ENCODE measurements at places on chromosomes 4 and X. TPM values are rescaled to one million over a fixed set of nuclear protein-coding genes. Genes with fewer than 3 reads are reported as not detected.

DNA sequence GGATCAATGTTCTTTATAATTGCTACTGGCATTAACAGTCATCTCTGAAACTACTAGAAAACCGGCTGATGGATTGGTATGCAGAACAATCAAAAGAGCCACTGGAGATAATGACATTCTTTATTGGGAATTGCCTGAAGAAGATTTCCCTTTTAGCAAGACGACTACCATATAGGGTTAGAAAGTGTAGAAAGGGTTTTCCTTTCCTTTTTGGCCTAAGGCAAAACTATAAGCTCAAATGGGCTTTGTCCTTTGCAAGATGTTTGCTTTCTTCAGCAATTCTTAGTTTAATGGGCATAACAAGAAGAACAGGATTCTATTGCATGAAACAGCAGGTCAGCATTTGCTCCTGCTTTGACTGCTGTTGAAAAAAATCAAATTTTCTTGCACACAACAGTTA, 214.2 kb upstream of the PCDH10 start:
- no peak overlapping the region for H3K4me3 ChIP-seq
- DNase-seq = no peak
- H3K27ac ChIP-seq = no peak overlapping the region
- no peaks in the 10 kb centered on the region for H3K4me1 ChIP-seq
- no peaks in the 10 kb centered on the region for H3K36me3 ChIP-seq

DNA sequence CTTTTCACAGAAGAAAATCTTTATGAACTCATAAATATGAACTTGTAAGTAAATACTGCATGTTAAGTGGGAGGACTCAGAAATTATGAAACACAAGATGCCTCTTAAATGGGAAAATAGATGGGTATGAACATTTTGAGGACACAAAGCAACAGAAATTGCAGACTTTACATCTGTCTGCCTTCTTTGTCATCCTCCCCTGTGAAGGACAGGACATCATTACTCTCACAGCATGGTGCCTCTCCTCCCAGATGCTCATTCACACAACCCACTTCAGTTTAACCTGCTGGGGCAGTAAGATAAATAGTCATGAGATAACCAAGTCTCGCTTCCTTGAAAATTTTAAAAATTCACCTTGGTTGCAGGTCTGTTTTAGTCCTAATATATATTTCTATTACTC, 144.5 kb downstream of the APBB2 start:
- no peaks in the 10 kb centered on the region for H3K27me3 ChIP-seq
- no peaks in the 10 kb centered on the region for H3K36me3 ChIP-seq
- no peak overlapping the region for H3K4me3 ChIP-seq
- DNase-seq = no peak

DNA sequence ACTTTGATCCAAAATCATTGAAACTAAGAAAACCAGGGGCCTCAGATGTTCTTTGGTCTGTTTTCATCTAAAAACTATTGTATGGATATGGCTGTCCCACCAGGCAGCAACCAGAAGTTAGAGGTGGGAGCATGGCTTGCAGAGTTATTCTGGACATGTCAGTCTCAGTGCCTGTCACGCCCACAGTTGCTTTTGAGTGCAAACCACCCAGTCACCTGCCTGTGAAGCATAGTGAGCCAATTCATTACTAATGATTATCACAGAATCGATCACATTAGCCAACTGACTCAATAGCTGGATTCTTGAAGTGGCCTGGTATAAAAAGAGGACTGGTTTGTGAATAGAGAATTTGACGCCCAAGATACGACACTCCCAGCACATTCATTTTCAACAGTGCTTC, 104.2 kb upstream of the SORBS2 start:
- H3K27ac ChIP-seq = no peak overlapping the region
- H3K4me3 ChIP-seq = no peak overlapping the region
- no peaks in the 10 kb centered on the region for H3K27me3 ChIP-seq
- no peak for DNase-seq
- no peaks in the 10 kb centered on the region for H3K36me3 ChIP-seq

DNA sequence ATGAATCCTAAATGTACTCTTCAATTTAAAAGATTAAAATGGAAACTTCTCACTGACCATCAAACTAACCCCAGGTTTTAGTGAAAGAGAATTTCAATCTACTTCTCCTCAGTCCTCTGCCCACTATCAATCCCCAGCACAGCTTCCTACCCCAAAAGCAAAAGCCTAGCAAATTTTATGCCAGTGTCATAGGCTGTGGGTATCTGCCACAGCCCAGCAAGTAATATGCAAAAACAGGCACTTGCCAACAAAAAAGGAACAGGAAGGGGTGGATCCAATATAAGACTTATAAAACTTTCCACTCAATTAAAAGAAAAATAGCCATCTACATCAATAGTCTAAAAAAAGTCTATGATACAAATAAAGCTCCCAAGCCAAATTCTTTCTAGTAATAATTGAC, 22.3 kb downstream of the CAMK2D start:
- no peak overlapping the region for H3K4me3 ChIP-seq
- no peaks in the 10 kb centered on the region for H3K27me3 ChIP-seq
- H3K27ac ChIP-seq = peak overlapping the region; percentile 6
- peaks cover 30% of the 10 kb centered on the region for H3K4me1 ChIP-seq
- no peaks in the 10 kb centered on the region for H3K36me3 ChIP-seq
- no peak for DNase-seq

CT45A1 gene
- not detected for polyA plus RNA-seq

DNA sequence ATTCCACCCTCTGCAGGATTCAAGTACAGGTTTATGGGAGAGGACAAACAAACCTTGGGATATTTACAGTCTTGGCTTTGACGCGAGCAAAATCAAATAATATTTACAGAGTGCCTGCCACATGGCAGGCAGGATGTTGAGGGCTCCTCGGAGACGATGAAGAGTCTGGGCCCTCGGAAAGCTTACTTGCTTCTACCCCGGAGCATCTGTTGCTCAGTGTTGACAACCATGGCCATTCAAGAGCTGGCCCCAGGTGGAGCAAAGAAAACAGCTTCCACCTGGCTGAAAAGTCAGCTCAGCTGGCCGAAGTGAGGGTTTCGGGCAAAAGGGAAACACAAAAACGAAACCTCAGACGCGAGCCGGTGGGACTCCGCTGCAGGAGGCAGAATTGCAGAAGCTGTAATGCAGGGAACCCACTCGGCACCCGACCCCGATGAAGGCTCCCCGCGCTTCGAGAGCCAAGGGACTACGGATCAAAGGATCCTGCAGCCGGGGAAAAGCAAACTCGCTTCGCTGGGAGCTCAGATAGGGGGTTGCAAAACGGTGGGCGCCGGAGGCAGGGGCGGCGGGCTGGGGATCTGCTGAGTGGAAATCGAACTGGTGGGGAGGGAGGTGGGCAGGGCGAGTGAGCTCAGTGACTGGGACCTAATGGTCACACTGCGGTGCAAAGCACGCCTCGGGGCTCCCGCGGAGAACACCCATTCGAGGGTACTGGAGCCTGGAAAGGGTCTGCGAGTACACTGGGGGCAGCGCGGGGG, 805 bp downstream of the ATP8A1 start:
- H3K27ac ChIP-seq = peak overlapping the region; percentile 96
- H3K27me3 ChIP-seq = no peaks in the 10 kb centered on the region
- peaks cover 29% of the 10 kb centered on the region for H3K4me1 ChIP-seq
- peak overlapping the region; percentile 93 for H3K4me3 ChIP-seq
- peak; percentile 74 for DNase-seq

DNA sequence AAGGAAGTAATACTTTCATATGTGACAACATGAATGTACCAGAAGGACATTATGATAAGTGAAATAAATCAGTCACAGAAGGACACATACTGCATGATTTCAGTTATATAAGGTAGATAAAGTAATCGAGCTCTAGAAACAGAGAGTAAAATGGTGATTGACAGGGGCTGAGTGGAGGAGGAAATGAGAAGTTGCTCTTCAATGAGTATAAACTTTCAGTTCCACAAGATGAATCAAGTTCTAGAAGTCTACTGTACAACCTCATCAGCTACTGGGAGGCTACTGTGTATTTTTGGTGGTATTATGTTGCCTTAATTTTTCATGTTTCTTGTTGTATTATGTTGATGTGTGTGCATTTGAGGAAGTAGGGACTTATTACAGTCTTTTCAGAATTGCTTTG, 270.9 kb upstream of the GRIA3 start:
- no peak for DNase-seq
- no peaks in the 10 kb centered on the region for H3K27me3 ChIP-seq
- H3K27ac ChIP-seq = no peak overlapping the region
- H3K36me3 ChIP-seq = no peaks in the 10 kb centered on the region
- H3K4me3 ChIP-seq = no peak overlapping the region

ART3 gene
- 0.99 TPM for polyA plus RNA-seq

DNA sequence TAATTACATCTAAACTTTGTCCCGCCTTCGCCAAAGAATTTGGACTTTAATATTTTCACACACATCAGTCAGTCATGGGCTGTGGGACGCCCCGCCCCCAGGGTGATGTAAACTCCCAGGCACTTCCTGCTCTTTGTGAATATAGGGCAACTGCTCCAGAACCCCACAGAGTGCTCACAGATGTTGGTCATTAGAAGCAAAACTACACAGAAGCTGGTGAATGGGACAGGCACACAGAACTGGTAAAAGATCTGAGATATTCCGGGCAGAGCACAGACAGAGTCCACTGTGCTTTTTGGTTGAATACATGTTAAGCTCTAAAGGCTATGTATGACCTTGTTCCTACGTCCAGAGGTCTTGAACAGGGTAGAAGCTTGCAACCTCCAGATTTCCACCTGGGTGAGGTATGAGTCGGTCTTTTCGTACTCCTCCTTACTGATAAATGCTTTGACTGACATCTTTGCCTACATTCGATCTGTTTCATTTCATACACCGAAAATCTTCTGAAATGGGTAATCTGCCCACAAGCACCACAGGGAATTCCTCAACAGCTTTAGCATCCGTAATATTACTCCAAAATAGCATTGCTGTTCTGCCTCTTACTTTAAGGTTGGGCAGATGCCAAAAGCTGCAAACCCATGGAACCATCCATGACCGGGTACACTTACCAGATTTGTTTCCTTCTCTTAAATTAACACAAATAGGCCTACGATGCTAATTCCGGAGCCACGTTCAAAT, 144.6 kb downstream of the AMELX start:
- H3K4me1 ChIP-seq = peaks cover 7% of the 10 kb centered on the region
- no peaks in the 10 kb centered on the region for H3K27me3 ChIP-seq
- no peak overlapping the region for H3K4me3 ChIP-seq

DNA sequence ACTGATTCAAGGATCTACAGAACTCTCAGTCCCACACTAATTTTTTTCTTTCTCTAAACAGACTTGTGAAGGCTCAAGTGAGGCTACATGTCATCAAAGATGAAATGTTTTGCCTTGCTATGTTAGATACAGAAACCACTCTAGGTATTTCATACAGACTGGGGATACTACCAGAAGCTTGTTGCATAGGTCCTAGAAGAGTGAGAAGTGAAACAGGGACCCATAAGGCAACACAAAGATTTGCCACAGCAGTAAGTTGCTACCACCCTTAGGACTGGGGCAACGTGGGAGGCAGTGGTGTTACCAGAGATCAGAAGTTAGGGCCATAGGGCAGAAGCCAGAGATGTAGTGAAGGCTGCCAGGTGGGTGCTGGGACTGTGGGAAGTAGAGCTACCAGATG, 50.7 kb upstream of the MID1IP1 start:
- no peak for DNase-seq
- no peaks in the 10 kb centered on the region for H3K4me1 ChIP-seq
- H3K27ac ChIP-seq = no peak overlapping the region

SHOX gene
- 0.01 TPM for polyA plus RNA-seq

MAOB gene
- polyA plus RNA-seq = 130 TPM

GRCh38 chrX:1851527-1851926, 236.7 kb downstream of the ASMT start:
- DNase-seq = no peak
- H3K36me3 ChIP-seq = no peaks in the 10 kb centered on the region
- H3K4me3 ChIP-seq = no peak overlapping the region
- no peaks in the 10 kb centered on the region for H3K4me1 ChIP-seq

DNA sequence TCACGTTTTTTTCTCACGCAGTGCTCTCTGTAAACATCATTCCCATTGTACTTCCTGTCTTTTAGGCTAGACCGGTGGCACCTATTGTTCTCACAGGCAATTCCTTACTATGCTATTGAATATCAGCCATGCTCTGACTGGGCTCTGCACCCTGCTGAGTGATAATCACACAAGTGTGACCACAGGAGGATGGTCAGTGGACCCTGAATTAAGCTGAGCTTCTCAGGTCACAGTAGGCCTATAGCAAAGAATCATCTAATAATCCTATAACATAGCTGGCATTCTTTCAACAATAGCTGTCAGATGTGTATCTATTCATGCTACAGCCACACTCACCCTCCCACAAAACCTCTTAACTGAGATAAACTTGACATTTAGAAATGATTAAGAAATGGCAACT, 2399.8 kb upstream of the TENM3 start:
- H3K4me1 ChIP-seq = no peaks in the 10 kb centered on the region
- H3K27me3 ChIP-seq = no peaks in the 10 kb centered on the region
- H3K4me3 ChIP-seq = no peak overlapping the region
- H3K27ac ChIP-seq = no peak overlapping the region
- H3K36me3 ChIP-seq = no peaks in the 10 kb centered on the region
- no peak for DNase-seq

Data from large intestine (tissue), 12 donors.